ENCODE measurements at places on chromosomes 1 and 21.

DNA sequence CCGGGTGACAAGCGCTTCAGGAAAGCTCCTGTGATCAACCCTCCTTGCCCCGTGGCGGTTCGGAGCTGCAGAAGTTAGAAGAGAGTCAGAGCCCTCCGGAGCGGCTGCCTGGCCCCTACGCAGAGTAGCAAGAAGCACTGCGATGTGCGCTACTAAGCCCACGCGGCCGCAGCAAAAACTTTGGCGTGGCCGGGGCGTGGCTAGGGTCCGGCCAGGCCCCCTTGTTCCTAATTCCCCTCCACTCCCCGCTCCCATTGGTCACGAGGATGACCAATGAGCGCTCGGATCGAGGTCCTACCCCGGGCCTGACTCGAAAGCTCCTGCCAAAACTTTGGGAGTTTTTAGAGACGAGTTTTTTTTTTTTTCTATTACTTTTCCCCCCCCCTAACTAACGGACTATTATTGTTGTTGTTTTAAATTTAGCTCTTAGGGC is at the start of gene HLX:
Gene HLX, plus strand, starts transcription at position 368 of the 433 bp plus-strand sequence. CDS start 415 bp downstream, outside the sequence.
- no peak for DNase-seq

- DNase-seq, result no peak
Measured at GRCh38 chr1:85027242-85027983, 20.9 kb downstream of the MCOLN3 start.

GRCh38 chr1:159146980-159147379 is 24.4 kb upstream of the CADM3 start:
- DNase-seq, result no peak

- DNase-seq, result no peak
Measured at GRCh38 chr1:212161231-212161781, 123.9 kb upstream of the PPP2R5A start.

DNA sequence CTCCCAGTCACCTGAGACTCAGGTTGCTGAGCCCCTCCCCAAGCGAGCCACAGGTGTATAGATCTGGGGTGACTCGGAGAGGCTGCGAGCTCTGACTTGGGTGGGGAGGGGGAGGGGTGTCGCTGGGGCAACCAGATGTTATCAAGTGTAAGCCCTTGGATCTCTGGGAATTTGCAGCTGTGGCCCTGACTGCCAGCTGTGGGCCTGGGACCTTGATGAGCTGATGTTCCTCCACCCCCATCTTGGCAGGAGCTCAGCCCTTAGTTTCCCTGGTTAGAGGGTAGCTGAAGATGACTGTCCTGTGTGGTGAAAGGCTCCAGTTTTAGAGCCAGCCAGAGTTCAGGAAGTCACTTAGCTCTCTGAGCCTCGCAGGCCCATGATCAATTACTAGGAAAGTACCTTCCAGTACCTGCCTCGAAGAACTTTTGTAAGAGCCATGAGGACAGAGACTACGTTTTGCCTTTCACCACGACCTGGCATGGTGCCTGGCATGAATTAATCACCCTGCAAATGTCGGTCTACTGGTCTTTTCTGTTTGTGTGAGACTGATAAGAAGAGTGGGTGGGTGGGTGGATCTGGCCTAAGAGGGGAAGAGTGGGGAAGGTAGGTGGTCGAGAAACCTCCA is 55.8 kb downstream of the YARS1 start:
- DNase-seq, result peak; percentile 49

GRCh38 chr1:50438945-50439344 is 15.7 kb upstream of the DMRTA2 start:
- DNase-seq, result no peak

DNA sequence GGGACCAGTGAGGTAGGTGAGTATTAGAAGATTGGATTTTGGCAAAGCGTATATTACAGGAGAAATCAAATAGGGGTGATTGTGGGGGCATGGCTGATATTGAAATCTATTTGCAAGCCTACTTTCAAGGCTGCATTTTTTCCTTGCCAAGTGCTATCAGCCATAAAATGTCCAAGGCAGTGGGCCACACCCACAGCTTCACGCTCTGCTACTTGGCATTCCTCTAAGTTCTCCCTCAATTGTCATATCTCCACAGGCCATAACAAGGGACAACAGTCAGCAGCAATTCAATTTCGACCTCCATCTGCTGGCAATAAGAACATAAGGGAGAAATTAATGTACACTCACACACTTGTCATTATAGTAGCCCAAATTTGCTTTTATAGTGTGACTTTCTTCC is 667.1 kb upstream of the PKN2 start:
- DNase-seq, result no peak

- no peak for DNase-seq
Measured at GRCh38 chr1:113901191-113901590, 3.4 kb downstream of the AP4B1 start.

GRCh38 chr21:39660191-39660980 is 47.6 kb downstream of the B3GALT5 start:
- no peak for DNase-seq

GRCh38 chr1:21325231-21325718 is 35.0 kb upstream of the ECE1 start:
- peak; percentile 47 for DNase-seq

GRCh38 chr1:246699095-246699735 is 25.0 kb upstream of the SCCPDH start:
- DNase-seq, result peak; percentile 85

DNA sequence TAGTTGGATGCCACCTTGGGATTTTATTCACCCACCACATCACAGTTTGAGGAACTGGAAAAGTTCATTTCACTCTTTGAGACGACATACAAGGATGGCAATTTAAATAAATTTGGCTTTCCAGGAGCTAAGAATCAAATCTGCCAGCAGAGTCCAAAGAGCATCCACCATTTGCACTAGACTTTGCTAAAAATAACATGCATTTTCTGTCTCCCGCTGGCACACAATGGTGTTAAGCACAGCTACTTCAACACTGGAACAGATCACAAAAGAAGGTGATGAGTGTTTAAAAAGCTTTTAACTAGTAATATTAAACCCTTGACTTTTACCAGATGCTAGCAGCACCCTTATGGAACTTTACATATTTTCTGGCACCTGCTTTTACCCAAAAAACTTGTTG is 44.6 kb downstream of the MAEL start:
- no peak for DNase-seq

GRCh38 chr1:31569596-31570173 is 6.6 kb upstream of the TINAGL1 start:
- no peak for DNase-seq

DNA sequence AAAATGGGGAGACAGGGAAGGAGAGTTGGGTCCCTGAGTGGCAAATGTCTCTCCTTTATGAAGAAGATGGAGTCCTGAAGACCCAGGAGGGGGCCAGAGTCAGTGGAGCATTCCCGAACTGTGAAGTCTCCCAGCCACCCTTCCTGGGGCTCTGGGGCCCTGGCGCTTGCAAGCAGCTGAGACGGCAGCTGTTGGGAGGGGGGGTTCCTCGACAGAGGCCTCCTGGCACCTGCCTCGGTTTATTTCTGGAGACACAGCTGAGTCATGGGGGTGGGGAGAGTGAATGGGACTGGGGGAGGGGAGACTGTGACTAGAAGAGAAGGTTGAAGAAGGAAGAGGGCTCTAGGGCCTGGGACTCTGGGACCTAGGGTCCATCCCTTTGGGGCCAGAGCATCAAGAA is 14.0 kb downstream of the NES start:
- DNase-seq, result no peak

GRCh38 chr1:185045814-185046492 is 595 bp downstream of the RNF2 start:
- DNase-seq, result peak; percentile 16

- no peak for DNase-seq
Measured at GRCh38 chr1:157301477-157302198, 163.4 kb upstream of the ETV3 start.

DNA sequence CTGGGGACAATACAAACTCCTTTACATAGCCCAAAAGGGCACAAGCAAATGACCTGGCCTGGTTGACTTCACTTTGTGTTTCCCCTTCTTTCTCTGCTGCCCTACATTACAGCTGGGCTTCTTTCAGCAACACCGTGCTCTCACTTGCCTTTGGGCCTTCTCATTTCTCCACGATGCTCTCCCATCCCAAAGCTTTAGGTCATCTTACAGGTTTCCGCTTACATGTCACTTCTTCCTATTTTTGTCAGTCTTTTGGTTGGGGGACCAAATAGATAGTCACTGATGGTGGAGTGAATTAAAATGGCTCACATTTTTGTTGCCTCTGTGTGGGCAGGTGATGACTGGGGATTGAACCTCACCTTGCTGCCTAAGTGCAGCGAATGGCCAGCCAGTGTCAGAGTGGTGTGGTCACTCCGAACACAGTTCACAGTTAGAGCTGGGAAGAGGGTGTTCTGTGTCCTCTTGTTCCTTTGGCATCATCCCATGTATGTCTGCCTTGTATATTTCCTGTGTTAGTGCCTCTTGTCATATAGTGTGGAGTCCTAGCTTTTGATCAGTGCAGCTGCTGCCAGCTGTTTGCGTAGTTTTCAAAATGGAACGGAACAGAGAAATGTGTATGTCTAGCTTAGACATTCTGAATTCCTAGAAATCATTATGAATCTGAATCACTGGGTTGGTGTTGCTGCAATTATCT is 134.8 kb downstream of the NOS1AP start:
- DNase-seq, result no peak

GRCh38 chr1:114339379-114339778 is 171.6 kb downstream of the TRIM33 start:
- DNase-seq, result no peak

DNA sequence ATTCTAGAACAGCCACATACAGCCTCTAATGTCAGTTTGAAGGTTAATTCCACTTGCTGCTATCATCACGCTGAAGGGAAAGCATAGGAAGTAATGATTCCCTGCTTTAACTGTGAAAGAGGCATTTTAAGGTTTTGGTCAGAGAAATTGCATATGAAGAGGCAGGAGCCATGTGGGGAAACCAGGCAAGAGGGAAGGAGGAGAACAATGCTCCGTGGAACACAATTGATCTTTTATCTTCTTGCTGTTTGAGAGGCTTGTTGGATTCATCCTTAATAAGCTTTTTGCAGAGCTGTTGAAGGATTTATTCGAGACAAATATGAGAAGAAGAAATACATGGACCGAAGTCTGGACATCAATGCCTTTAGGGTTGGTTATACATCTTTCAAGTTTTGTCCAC is 35.9 kb downstream of the SMAP2 start:
- DNase-seq, result no peak

- DNase-seq, result no peak
Measured at GRCh38 chr1:191963286-191963685, 195.0 kb upstream of the RGS18 start.

- no peak for DNase-seq
Measured at GRCh38 chr1:150558303-150558704, 9.1 kb downstream of the ADAMTSL4 start.

- no peak for DNase-seq
Measured at GRCh38 chr1:24992761-24993211, 62.7 kb upstream of the RUNX3 start.

DNA sequence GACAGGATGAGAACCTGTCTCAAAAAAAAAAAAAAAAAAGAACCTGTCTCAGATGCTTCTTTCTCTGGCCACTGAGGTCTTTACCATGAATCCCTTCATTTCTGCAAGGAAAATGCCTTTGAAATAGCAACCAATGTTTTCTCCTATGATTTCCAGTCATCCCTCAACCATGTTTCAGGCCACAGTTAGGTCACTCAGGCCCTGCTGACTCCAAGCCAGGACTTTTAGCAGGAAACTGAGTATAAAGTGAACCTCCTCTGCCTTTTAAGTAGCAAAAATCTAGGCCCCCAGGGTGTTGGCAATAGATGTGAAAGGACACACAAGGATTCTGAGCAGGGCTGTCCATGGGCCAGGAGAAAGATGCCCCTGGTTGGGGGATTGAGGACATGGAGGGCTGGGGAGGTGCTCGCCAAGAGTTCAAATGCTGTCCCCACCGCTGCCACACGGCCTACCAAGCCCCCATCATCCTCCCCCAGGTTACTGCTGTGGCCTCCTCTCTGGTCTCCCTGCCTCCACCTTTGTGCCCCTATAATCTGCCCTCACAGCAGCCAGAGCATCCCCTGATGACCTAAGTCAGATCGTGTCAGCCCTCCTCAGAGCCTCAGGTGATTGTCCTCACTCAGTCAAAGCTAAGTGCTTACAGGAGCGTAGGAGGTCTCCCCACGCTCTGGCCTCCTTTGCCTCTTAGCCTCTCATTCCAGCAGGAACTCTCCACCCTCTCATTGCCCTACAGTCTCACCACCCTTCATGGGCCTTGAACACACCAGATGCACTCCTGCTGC is 54.6 kb downstream of the MATN1 start:
- no peak for DNase-seq

Data from stimulated activated CD4-positive, alpha-beta T cell treated with anti-CD3 and anti-CD28 coated beads, Interleukin-1b, Interleukin-23, amount 100 ng/mL, for 48 hours (primary cell).